ENCODE measurements at places on chromosomes 1 and 21. TPM values are rescaled to one million over a fixed set of nuclear protein-coding genes. Genes with fewer than 3 reads are reported as not detected.

Gene MEAF6
- polyA plus RNA-seq: 96.2 TPM

DNA sequence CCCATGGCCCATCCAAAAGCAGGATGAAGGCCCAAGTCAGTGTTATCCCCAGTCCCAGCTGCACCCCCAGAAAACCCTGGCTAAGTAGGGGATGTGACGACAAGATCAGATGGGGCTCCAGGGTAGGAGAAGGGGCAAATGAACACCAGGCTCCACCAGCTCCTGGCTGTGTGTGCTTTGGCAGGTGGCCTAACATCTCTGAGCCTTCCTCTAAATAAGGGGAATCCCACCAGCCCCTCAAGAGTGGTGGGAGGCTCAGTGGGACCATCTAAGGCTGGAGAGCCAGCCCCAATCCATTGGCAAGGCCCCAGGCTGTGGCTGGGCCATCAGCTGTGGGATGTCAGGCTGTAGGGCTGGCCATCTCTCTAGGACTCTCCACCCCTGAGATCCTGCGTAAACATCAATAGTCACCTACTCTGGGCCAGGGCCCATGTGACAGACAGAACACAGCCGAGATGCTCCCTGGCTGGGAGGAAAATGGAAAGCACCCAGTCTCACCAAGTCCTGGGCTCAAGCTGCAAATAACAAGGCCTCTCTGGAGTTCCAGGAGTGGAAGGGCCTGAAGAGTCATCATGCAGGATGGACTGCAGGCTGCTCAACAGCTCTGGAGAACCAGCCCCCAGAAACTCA is 7.5 kb downstream of the SDC3 start:
- no peak for DNase-seq

DNA sequence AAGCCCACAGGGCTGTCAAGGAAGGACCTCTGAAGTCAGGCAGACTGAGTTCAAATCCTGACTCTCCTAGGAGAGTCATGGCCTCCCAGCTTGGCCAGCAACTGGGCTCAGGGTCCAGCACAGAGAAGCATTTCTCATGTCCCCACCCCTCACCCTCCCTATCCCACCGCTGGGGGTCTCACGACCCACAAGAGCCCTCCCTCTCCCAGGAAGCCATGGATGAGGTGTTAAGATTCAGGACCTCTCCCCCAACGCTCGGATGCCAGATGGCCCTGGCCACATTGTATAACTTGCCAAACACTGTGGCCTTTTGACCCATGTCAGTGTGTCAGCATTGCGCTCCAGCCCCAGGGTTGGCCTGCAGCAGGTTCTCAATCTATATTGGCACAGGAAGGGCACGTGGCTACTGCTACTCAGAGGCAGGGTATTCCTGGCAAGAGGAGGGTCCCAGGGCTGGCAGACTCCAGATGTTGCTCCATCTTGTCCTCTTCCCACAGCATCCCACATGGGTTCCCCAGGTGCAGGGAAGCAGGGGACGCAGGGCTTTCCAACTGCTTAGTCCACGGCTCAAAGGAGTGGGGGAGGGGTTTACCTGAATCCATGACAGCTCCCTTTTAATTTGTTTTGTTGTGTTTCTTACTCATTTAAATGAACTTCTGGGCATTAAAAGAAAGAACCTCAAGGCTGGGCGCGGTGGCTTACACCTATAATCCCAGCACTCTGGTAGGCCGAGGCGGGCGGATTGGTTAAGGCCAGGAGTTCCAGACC is 10.5 kb downstream of the SLC2A1 start:
- DNase-seq: no peak

DNA sequence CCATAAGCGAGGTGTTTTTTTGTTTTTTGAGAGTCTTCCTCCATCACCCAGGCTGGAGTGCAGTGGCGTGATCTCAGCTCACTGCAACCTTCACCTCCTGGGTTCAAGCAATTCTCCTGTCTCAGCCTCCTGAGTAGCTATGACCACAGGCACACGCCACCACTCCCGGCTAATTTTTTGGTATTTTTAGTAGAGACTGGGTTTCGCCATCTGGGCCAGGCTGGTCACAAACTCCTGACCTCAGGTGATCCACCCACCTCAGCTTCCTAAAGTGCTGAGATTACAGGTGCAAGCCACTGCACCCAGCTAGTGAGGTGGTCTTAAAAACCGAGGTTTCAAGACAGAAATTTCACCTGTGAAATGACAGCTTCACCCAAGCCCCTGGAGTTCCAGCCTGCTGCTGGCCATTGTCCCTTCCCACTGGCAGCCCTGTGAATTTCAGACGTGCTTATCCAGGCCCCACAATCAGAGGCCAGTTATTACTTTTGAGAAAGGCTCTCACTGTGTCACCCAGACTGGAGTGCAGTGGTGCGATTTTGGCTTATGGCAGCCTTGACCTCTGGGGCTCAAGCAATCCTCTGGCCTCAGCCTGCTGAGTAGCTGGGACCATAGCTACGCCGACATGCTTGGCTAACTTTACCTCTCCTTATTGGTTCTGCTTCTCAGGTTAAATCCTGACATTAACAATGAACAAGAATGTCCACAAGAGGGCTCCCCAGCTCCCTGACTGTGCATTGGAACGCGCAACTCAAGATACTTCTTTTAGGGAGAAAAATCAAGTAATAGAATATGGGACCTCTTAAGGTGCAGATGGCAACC is 19.4 kb downstream of the ENO1 start:
- DNase-seq: peak; percentile 75
